ENCODE measurements at places on chromosomes 4 and X.
A peak's percentile ranks its signal among the peaks of the same experiment; 100 is the strongest.

DNA sequence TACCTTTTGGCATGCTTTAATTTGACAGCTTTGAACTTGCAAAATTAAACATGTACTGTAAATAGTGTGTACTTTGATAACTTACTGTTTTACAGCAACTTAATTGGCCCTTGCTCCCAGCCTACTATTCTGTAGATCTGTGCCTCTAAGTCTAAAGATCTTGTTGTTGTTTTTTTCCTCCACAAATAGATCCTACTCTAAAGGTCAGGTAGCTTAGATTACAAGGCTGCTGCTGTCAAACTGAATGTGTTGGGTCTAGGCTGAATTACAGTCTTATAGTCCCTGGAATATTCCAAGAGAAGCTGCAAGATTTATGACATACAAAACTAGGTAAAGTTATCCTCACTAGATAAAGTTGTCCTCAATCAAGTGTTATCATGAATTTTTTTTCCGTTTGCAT, 18.7 kb downstream of the DIAPH2 start:
- DNase-seq: no peak

- DNase-seq: no peak
Observed at GRCh38 chrX:46298821-46299220, 246.4 kb downstream of the ZNF674 start.

- DNase-seq: no peak
Observed at GRCh38 chr4:16195209-16195608, 31.1 kb downstream of the TAPT1 start.

GRCh38 chrX:150574559-150575418, 6.4 kb downstream of the MTM1 start:
- peak; percentile 21 for DNase-seq

- no peak for DNase-seq
Observed at GRCh38 chr4:80475236-80475635, 139.7 kb downstream of the CFAP299 start.

DNA sequence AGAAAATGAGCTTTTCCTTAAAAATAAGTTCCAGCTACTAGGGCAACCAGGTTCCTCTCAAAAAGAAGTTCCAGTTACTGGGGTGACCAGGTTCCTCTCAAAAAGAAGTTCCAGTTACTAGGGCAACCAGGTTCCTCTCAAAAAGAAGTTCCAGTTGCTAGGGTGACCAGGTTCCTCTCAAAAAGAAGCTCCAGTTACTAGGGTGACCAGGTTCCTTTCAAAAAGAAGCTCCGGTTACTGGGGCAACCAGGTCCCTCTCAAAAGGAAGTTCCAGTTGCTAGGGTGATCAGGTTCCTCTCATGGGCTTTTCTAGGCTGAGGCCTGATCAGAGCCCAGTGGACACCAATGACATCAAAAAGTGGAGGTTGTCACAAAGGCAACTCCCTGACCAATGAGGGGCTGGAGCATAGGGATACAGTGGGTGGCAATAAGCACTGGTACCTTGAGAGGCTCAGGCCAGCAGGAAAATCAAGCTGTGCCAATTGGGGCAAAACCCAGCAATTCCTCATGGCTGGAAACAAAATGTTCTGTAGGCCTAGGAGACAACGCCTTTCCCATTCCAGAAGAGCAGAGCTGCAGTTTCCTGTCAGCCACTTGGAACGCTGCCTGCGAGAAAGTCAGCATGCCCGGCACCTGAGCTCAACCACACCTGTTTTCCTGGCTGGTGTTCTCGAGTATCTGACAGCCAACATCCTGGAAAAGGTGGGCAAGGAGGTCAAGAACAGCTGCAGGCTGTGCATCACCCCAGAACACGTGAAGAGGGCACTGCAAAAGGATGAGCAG, 12.3 kb upstream of the SYTL5 start:
- peak; percentile 15 for DNase-seq
